ENCODE measurements at places on chromosomes 4 and X. TPM values are rescaled to one million over a fixed set of nuclear protein-coding genes. Genes with fewer than 3 reads are reported as not detected.

DNA sequence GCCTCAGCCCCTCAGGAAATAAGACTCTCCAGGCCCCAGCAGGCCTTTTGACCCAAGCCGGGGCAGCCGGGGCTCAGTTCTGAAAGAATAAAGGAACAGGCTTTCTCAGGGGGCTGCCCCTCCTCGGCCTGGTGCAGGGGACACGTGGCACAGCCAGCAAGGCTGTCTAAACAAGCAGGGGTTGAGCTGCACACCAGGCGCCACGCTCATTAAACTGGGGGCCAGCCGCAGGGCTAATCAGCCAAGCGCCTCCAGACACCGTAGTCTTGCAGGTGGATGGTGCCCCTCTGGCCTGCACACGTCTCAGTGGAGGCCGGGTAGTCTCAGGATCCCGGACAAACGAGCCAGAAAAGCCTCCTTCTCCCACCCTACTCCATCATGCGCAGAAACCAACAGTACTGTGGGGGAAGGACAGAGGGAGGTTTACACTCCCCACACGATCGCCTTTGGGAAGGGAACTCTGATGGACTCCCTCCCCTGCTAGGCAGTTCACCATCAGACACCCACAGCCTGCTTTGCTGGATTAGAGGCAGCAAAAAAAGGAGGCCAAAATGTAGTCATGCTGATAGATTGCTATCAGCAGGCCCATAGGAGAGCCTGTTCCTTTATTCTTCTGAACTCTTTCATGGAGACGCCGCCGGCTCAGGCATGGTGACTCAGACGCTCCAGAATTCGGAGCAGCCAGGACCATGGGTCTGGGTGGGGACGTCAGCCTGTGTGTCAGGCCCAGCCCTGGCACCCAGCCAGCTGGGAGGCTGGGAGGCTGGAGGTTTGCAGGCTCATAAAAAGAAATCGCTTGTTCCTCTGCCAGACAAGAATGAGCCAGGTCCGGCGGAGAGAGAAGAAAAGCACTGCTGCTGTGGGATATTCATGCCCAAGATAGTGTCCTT is 342.4 kb downstream of the BCOR start:
- DNase-seq = no peak
- no peaks in the 10 kb centered on the region for H3K27me3 ChIP-seq
- H3K27ac ChIP-seq = no peak overlapping the region
- no peak overlapping the region for H3K4me3 ChIP-seq
- H3K4me1 ChIP-seq = no peaks in the 10 kb centered on the region

- H3K4me3 ChIP-seq = no peak overlapping the region
- H3K36me3 ChIP-seq = peaks cover 39% of the 10 kb centered on the region
- no peak for DNase-seq
- H3K27me3 ChIP-seq = no peaks in the 10 kb centered on the region
These were observed 46.0 kb downstream of the HADH start for GRCh38 chr4:108035691-108036090.

DNA sequence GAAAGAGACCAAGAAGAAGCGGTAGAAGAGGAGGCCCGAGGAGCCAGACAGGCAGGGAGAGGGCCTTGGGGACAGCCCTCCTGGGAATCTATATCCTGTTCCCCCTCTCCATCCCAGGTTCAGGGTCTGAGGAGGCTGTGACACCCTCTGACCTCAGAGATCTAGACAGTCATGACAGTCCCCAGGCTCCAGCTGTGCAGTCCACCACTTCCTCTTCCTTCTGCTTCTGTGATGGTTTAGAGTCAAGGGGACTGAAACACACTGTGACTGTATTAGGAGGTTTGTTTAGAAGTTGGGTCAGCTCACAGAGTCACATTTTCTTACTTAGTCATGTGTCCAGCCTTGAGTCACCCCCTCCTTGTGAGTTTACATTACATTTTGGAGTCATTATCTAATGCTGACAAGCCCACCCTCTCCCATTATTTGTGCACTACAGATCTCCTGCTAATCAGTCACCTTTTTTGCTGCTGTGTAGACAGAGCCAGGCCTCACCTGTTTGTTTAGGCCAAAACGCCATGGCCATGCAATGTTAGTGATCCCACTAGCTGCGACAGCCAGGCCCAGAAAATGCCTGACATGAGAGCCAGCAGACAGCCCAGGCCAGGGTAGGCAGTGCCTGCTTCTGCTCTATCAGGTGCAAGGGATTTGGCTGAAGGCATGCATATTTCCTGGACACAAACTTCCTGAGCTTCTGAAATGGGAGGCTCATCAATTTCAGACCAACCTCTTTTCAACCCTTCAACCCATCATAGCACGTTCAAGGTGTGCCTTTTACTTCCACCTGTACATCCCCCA is 26.0 kb downstream of the MANBA start:
- H3K4me3 ChIP-seq = no peak overlapping the region
- H3K4me1 ChIP-seq = peaks cover 54% of the 10 kb centered on the region
- no peak for DNase-seq
- peak overlapping the region; percentile 77 for H3K27ac ChIP-seq
- no peaks in the 10 kb centered on the region for H3K27me3 ChIP-seq
- H3K36me3 ChIP-seq = peaks cover 62% of the 10 kb centered on the region

DNA sequence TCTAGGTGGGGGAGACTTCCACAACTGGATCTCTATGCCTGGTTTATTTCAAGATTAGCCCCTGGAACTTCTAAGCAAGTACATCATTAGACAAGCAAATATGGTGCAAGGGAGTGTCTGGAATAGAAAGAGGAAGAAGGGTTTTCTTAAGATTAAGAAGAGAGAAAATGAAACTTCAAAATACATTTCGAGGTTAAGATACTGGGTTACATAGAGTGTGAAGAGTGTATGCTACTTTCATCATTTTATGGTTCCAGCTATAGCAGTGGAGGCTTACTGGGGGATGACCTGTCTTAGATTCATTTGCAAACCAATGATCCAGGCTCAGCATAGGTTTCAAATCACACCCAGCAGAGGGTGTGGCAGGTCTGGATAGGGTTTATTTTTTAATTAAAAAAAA is 144.4 kb upstream of the GATB start:
- no peak for DNase-seq
- H3K4me1 ChIP-seq = peaks cover 6% of the 10 kb centered on the region
- no peaks in the 10 kb centered on the region for H3K27me3 ChIP-seq

- H3K27ac ChIP-seq = no peak overlapping the region
- no peaks in the 10 kb centered on the region for H3K4me1 ChIP-seq
- DNase-seq = no peak
- no peaks in the 10 kb centered on the region for H3K27me3 ChIP-seq
These were observed 431.2 kb downstream of the GASK1B start for GRCh38 chr4:157741642-157742041.

DNA sequence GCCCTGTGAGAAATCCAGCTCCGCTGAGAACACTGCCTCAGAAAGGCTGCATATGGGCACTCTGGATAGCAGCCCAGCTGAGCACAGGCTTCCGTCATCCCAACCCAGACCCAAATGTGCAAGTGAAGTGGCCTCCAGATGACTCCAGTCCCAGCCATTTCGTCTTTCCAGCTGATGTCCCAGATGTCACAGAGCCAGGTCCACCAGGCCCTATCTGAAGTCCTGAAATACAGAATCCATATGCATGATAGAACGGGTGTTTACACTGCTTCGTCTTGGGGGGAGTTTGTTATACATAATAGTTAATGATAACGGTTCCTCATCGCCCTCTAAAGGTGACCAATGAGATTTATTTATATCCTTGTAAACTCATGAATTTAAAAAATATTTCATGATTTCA is 72.6 kb upstream of the TRIM2 start:
- H3K4me1 ChIP-seq = peaks cover 18% of the 10 kb centered on the region
- no peaks in the 10 kb centered on the region for H3K36me3 ChIP-seq
- H3K27ac ChIP-seq = no peak overlapping the region
- no peak for DNase-seq
- H3K27me3 ChIP-seq = peaks cover 13% of the 10 kb centered on the region

DNA sequence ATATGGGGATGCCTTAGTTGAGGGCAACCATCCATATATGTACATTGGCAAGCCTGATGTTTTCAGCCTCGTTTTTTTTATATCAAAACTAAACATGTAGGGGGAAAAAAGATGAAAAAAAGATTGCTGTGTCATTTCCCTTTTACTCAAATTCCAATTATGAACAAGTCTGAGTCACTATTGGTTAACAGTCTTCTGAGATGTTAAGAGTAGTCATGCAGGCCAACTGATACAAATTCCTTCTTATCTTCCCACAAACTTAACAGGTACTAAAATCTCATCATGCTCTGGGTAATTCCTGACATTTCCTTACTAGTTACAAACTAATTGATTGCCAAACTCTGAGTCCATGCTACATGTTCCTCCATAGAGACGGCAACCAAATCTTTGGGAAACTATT is 222.1 kb downstream of the FRMPD4 start:
- H3K4me3 ChIP-seq = no peak overlapping the region
- no peak overlapping the region for H3K27ac ChIP-seq
- H3K27me3 ChIP-seq = peaks cover 3% of the 10 kb centered on the region

GRCh38 chrX:28835991-28836390 is 248.7 kb downstream of the IL1RAPL1 start:
- H3K4me3 ChIP-seq = no peak overlapping the region
- DNase-seq = no peak
- H3K27ac ChIP-seq = no peak overlapping the region
- H3K36me3 ChIP-seq = no peaks in the 10 kb centered on the region

- H3K36me3 ChIP-seq = no peaks in the 10 kb centered on the region
- H3K27me3 ChIP-seq = peaks cover 1% of the 10 kb centered on the region
- peak overlapping the region; percentile 64 for H3K27ac ChIP-seq
- no peak for DNase-seq
- H3K4me3 ChIP-seq = peak overlapping the region; percentile 67
These were observed 120.7 kb upstream of the TRIM2 start for GRCh38 chr4:153083447-153083947.

DNA sequence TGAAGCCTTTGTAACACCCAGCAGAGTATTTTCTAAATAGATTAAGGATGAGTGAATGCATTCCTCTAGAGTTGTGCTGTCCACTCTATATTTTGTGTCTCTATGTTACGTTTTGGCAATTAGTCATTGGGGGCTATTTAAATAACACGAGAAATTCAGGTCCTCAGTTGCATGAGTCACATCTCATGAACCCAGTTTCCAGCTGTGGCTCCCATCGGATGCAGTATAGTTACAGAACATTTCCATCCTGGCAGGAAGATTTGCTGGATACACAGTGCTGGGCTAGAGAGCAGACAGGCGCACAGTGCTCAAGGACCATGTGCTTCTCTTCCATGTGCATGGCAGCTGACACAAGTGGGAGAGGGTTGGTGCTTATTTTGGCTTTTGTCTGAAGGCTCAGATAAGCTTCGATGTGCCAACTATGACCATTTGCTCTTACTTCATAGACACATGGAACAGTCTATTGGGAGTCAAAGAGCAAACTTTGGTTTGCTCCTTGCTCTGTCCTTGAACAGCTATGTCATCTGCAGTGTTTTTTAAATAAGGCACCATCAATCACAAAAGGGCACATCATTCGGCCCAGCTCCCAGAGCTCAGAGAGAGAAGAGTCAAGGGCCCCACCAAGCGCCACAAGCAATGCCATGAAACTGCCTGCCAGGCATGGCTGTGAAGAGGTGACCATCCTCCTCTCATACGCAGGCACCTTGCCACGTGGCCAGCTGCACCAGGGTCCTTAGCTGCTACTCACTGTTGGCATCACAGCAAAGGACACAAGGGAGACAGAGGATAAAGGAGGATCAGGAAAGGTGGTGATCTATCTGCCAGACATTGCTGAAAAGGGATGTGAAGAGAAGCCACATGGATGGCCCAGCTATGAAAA is 8.1 kb upstream of the STS start:
- DNase-seq = no peak
- H3K36me3 ChIP-seq = peaks cover 9% of the 10 kb centered on the region
- no peak overlapping the region for H3K27ac ChIP-seq
- peaks cover 9% of the 10 kb centered on the region for H3K4me1 ChIP-seq

GRCh38 chrX:71955530-71956120 is 45.0 kb downstream of the NHSL2 start:
- no peak for DNase-seq
- H3K27ac ChIP-seq = no peak overlapping the region
- H3K27me3 ChIP-seq = peaks cover 1% of the 10 kb centered on the region

DNA sequence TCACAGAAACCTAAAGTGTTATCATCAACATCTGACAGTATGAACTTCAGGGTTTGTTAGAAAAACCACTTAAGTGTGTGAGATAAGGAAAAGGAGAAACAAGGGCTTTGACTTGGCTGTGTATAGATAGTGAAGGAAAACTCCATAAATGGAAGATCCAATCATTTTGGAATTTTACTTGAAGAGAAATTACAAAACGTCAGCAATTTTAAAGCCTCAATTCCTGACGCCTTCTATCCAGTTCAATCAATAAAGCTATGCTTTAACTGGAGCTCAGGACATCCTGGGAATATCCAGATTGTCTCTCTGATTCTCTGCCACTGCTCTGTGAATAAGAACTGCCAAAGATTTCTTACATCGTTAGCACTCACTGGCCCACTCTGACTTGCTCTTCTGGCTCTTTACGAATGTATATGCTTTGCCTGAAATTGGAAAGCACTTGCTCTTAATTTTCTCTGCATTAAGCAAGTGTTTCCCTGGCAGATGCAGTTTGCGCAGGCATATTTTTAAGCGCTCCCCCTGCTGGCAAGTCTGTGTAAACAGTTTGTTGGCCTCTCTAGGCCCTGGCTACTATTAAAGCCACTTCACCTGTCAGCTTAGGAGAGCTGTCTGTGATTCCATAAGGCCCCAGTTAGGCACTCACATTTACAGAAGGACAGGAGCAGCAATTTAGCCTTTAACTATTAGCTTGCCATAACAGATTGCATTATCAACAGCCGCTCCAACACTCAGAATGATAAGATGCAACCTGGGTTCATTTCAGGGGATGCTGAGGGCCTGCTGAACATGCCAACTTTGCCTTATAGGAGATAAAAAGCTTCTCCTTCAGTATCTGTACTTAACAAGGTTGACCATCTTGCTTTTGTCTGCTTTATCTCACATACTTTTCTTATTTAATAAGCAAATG is 251.4 kb upstream of the DDX53 start:
- H3K4me3 ChIP-seq = no peak overlapping the region
- H3K4me1 ChIP-seq = no peaks in the 10 kb centered on the region
- H3K27me3 ChIP-seq = no peaks in the 10 kb centered on the region
- DNase-seq = peak; percentile 14
- H3K27ac ChIP-seq = no peak overlapping the region

DNA sequence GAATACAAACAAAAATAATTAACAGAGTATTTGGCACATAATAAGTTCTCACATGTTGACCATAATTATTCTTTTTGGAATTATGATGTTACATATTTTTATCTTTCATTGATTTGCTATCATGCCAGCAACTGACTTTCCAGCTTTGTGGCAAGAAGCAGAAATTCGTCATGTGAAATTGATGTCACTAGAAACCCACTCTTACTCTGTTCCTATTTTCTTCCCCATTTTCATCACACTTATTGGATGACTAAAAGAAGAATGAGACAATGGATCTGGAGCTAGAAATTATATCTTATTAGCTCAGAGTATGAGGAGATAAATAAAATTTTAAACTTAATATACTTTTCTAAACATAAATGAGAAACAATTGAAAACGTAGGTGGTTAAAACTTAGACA is 31.9 kb downstream of the EGF start:
- H3K27me3 ChIP-seq = peaks cover under 1% of the 10 kb centered on the region
- DNase-seq = no peak
- no peaks in the 10 kb centered on the region for H3K4me1 ChIP-seq
- no peak overlapping the region for H3K4me3 ChIP-seq

PHF8 gene
- total RNA-seq = 58.7 TPM

TMEM156 gene
- total RNA-seq = 26.0 TPM

LCORL gene
- 12.6 TPM for total RNA-seq

IQSEC2 gene
- 0.53 TPM for total RNA-seq

All from activated B cell treated with CpG ODN at 0.5 μM for 24 hours (primary cell).